ENCODE measurements at places on chromosomes 3 and 15.

GRCh38 chr15:65530318-65531111 lies at the start of gene HACD3:
Gene HACD3 (plus strand): TSS chr15:65530463. CDS start chr15:65530632, 169 bp downstream.
- DNase-seq: peak; percentile 87

DNA sequence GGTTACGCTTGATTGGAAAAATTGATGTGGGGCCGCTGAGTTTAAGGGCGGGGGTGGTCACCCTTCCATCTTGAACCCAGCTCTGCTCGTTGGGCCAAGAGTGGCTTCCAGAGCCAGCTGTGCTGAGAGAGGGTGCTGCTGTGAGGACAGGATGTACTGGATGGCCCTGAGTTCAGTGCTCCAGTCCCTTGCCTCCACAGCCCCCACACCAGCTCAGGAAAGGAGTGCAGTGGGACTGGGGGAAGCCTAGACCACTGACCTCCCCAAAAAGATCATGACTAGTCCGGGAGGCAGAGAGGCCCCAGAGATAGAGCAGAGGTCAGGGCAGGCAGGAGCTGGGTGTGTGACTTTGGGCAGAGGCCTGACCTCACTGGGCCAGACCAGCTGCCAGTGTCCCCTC lies 4.0 kb upstream of the PTH1R start:
- no peak for DNase-seq

DNA sequence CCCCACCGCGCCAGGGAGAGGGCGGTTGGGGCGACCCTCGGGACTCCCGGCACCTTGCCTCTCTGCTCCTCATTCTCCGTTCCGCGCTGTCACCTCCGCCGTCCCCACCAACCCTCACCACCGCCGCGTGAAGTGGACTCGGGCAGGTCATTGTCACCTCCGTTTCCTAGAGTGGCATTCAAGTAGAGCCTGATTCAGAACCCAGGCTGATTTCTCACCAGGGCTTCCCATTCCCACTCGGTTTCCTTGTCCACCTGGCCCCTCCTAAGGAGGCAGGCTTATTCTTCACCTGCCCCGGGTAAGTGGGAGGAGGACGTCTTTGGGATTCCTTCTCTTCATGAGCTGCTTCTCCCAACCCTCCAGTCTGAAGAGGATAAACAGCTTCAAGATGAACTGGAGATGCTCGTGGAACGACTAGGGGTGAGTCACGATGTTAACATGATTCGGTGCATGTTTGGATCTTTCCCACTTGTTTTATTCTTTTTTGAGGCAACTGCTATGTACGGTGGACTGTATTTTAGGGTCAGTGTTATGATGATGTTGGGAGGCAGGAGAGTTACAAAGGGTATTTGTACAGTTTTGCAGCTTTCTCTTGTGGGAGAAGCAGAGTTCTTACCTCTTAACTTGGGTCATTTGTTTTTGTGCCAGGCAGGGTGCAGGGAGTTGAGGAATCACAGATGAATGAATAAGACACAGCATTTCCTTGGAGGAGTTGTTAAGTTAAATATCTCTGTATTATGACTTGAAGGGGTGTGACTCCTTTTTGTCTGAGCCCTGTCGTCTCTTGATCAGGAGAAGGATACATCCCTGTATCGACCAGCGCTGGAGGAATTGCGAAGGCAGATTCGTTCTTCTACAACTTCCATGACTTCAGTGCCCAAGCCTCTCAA lies 692 bp downstream of the PSMD2 start:
- no peak for DNase-seq

GRCh38 chr3:116905794-116906193 lies 196.2 kb downstream of the TUSC7 start:
- no peak for DNase-seq

- DNase-seq: no peak
These were observed 798.8 kb downstream of the OTOL1 start for GRCh38 chr3:162295323-162295983.

DNA sequence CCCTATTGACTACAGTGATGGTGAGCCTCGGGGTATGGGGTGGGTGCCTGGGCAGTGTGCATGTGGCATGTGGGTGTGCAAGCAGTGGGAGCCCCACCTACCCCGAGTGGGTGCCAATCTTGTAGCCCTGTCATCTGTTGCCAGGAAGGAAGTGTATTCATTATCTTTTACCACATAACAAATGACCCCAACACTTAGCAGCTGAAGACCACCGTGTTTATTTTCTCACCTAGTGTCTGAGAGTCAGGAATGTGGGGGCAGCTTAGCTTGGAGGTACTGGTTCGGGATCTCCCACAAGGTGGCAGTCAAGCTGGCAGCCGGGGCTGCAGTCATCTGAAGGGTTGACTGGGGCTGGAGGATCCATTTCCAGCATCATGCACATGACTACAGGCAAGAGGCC lies 21.7 kb downstream of the XYLB start:
- no peak for DNase-seq

DNA sequence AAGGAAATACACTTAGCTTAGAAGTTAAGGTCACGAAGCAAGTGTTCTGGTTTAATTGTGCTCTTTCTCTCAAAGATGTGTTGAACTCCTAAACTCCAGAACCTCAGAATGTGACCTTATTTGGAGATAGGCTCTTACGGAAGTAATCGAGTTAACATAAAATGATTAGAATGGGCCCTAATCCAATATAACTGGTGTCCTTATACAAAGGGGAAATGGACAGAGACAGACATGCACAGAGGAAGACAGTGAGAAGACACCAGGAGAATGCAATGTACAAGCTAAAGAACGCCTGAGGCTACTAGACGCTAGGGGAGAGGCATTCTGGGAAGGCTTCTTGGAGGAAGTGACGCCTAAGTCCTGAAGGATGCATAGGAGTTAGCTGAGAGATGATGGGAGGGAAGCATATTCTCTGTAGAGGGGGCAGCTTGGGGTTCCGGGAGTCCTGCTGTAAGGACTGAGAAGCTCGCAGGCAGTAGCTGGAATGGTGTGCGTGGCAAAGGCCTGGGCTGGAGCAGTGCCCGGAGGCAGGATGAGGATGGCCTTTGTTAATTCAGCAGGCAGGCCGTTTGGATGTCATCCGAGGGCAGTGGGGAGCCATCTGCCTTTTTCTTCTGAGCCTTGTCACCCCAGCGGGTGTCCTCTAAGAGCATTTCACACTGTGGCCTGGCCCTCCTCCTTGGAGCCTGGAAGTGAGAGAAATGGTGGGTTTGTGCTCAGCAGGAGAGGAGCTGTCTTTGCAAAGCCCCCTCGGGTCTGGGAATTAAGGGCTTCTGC lies 513.4 kb downstream of the SHQ1 start:
- no peak for DNase-seq

GRCh38 chr15:70358871-70359647 lies 261.3 kb upstream of the TLE3 start:
- DNase-seq: no peak

- DNase-seq: peak; percentile 57
These were observed 54.4 kb downstream of the FEZF2 start for GRCh38 chr3:62318752-62319569.

DNA sequence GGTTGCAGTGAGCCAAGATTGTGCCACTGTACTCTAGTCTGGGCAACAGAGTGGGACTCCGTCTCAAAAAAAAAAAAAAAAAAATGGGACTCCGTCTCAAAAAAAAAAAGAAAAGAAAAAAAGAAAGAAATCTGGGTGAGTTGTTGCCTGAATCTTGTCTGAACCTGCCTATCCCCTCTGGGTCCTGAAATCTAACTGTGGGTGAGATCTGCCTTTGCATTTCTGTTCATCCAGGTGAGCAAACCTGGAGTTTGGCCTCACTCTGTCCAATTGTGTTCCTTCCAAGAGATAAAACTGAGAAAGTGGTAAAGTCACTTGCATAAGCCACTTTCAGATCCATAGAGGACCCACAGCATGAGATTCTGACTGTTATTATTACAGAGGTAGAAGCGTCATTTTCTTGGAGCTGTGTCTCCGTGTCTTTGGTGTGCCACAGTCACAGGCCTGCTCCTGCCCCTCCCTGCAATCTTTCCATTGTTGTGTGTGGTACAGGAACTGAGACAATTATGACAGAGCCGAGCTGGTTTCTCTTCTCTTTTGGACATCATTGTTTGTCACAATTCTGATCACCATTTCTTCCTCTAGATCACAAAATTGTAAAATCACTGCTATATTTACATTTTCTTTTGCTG lies 235.9 kb downstream of the LPP start:
- DNase-seq: peak; percentile 8

- DNase-seq: no peak
These were observed 75.4 kb downstream of the XXYLT1 start for GRCh38 chr3:195195321-195196209.

DNA sequence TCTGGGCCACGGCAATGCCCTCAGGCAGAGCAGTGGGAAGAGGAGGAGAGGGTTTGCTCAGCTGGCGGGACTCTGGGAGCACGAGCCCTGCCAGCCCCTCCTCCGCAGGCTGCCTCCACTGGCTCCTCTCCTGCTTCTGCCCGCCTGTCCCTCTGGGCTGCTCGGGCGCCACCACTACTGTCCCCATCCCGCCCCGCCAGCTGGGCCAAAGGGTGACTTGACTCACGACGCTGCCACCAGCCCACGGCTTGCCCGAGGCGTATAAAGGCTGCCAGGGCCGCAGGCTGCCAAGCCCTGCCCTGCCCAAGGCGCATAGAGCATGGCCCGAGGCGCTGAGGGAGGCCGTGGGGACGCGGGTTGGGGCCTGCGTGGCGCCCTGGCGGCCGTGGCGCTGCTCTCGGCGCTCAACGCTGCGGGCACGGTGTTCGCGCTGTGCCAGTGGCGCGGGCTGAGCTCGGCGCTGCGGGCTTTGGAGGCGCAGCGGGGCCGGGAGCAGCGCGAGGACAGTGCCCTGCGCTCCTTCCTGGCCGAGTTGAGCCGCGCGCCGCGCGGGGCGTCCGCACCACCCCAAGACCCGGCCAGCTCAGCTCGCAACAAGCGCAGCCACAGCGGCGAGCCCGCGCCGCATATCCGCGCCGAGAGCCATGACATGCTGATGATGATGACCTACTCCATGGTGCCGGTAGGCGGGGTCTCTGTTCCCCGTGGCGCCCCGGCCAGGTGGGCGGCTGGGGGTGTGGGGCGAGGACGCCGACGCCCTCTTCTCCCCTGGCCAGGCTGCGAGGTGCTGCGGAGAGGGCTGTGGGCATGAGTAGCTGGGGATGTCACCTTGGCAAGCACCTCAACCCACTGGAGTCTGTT lies at the start of gene GLDN:
Gene GLDN (plus strand): TSS at position 290 of the 861 bp plus-strand sequence. CDS start 30 bp downstream, at position 320.
- no peak for DNase-seq

- DNase-seq: no peak
These were observed 768.1 kb downstream of the GBE1 start for GRCh38 chr3:80993241-80993945.

GRCh38 chr3:52682016-52682415 lies 3.7 kb downstream of the PBRM1 start:
- no peak for DNase-seq

DNA sequence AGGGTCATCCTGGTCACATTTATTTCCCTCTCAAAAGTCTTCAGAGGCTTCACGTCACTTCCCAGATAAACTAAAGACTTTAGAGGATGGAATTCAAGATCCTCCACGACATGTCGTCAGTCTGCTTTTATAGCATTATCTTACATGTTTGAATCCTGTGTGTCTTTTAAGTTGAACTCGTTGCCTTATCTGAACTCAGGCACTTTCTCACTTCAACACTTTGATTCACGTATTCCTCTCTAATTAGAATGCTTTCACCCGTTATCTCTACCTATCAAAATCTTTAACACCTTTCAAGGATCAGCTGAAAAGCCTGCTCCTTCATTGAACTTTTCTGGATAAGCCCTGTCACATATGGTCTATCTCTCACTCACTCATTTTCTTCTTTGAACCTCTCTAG lies 97.1 kb downstream of the MAP2K5 start:
- DNase-seq: no peak

GRCh38 chr15:100341239-100341749 lies 481 bp downstream of the ADAMTS17 start:
- DNase-seq: peak; percentile 25

- DNase-seq: no peak
These were observed 1129.6 kb upstream of the GBE1 start for GRCh38 chr3:82891028-82891427.
